ENCODE measurements at places on chromosomes 11 and 22. TPM values are rescaled to one million over a fixed set of nuclear protein-coding genes. Genes with fewer than 3 reads are reported as not detected.

DNA sequence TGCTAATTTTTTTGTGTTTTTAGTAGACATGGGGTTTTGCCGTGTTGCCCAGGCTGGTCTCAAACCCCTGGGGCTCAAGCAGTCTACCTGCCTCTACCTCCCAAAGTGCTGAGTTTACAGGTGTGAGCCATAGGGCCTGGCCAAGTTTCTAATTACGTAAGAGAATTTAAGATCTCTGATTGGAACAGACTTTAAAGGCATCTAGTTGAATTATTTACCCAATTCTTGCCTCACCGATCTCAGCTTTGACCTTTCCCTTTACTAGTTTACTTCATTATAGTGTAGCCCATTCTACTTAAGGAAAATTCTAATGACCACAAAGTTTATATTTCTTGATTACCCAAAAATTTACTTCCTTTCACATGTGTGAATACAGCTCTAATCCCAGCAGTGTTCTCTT, 81.6 kb downstream of the YAP1 start:
- DNase-seq, result no peak

- no peak for DNase-seq
Observed at GRCh38 chr11:20250644-20251247, 90.5 kb upstream of the DBX1 start.

- DNase-seq, result no peak
Observed at GRCh38 chr11:130180896-130181294, 21.3 kb downstream of the ST14 start.

DNA sequence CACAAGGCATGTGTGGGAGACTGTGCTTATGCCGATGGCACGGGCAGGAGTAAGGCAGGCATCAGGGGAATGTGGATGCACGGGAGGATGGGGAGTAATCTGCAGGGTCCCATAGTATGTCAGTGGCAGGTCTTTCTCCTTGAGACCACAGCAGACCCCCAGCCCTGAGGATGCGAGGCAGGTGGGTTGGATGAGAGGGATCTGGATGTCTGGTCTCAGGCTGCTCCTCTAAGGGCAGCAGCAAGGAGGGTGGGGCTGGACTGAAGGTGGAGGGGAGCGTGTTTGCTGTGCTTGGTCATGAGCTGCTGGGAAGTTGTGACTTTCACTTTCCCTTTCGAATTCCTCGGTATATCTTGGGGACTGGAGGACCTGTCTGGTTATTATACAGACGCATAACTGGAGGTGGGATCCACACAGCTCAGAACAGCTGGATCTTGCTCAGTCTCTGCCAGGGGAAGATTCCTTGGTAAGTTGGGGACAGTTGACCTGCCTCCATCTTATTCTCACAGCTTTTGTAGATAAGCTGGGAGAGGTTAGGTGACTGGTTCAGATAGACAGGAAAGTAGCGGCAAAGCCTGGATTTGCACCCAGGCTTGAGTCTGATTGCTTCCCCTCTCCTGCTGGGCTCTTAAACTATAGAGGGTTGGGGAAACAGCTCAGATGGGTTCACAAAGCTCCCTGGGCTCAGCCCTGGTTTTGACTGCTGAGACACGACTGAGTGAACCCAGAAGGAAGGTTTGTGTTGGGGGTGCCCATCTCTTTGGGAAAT, at the start of gene APOL1:
APOL1 (plus strand) TSS at position 380 of the 769 bp plus-strand sequence. CDS start 1,823 bp downstream, outside the sequence.
- DNase-seq, result peak; percentile 69

Gene SERHL2
- total RNA-seq, result 0.76 TPM

Gene EFCAB6
- 0.32 TPM for total RNA-seq

Gene ASPHD2
- 5.5 TPM for total RNA-seq

Gene PANX3
- not detected for total RNA-seq

Gene CLDN5
- total RNA-seq, result 198 TPM

Gene E2F8
- 19.1 TPM for total RNA-seq

Gene LRRC4C
- not detected for total RNA-seq

Gene GLYAT
- total RNA-seq, result not detected

All from endothelial cell of umbilical vein (primary cell).